K562 (cell line): ENCODE measurements at places on chromosomes 2 and 18. TPM values are rescaled to one million over a fixed set of nuclear protein-coding genes. Genes with fewer than 3 reads are reported as not detected.

Gene IMMT
- 138 and 150 TPM in 2 replicates for polyA plus RNA-seq

GRCh38 chr2:233252227-233252626 lies 754 bp downstream of the ATG16L1 start:
- H3K36me3 ChIP-seq, result peaks cover 37% of the 10 kb centered on the region; the same call in 2 of the 3 replicates
- peak overlapping the region; percentile 79 for H3K27ac ChIP-seq
- no peaks in the 10 kb centered on the region for H3K27me3 ChIP-seq
- no peaks in the 10 kb centered on the region for H3K4me1 ChIP-seq
- DNase-seq, result no peak

DNA sequence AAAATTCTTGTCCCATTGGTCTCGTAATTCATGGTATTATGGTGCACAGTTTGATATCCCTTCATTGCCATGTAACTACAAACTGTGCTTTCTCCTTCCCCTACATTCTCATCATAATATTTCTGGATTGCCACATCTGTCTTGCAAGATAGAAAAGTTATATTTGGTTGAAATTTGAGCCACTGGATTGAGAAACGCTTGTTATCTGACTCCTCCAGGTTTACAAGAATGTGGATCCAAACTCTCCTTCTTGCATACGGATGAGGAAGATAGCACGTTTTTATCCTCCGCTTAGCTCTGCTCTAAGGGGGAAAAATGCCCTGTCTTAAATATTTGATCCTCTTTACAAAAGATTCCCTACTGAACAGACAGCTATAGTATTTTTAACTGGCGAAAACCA lies 438.2 kb downstream of the TSN start:
- H3K4me3 ChIP-seq, result no peak overlapping the region
- no peaks in the 10 kb centered on the region for H3K4me1 ChIP-seq
- no peaks in the 10 kb centered on the region for H3K36me3 ChIP-seq
- DNase-seq, result peak; percentile 41
- H3K27ac ChIP-seq, result no peak overlapping the region

Gene MAP4K4
- 44.5 and 50.6 TPM in 2 replicates for polyA plus RNA-seq

- no peaks in the 10 kb centered on the region for H3K4me1 ChIP-seq
- H3K4me3 ChIP-seq, result no peak overlapping the region
- H3K27me3 ChIP-seq, result no peaks in the 10 kb centered on the region
- DNase-seq, result no peak
Observed at GRCh38 chr18:14577971-14578370, 34.6 kb upstream of the POTEC start.

- no peaks in the 10 kb centered on the region for H3K4me1 ChIP-seq
- no peak overlapping the region for H3K27ac ChIP-seq
- H3K27me3 ChIP-seq, result no peaks in the 10 kb centered on the region
- DNase-seq, result no peak
- peaks cover 57% of the 10 kb centered on the region for H3K36me3 ChIP-seq
Observed at GRCh38 chr2:15218423-15219086, 342.6 kb downstream of the NBAS start.

DNA sequence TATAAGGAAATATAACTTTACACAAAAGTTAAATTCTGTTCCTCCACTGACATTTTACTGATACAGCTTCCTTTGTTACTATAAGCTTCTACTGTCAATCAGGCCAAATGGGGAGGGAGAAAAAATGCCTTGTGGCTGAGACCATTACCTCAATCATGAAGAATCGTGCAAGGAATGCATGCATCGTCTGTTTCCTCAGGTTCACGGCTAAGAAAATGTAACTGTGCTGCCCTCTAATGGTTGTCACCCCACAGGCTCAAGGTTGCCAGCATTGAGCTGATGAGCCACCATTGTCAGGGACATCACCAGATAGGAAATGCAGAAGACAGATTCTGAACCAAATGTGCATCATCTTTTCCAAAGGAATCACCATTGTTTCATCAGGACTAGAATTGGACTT lies 426.9 kb downstream of the CDH2 start:
- DNase-seq, result no peak
- no peaks in the 10 kb centered on the region for H3K36me3 ChIP-seq
- H3K27ac ChIP-seq, result no peak overlapping the region
- no peak overlapping the region for H3K4me3 ChIP-seq
- no peaks in the 10 kb centered on the region for H3K27me3 ChIP-seq

Gene TANC1
- polyA plus RNA-seq, result 0.03 and 0.05 TPM in 2 replicates

DNA sequence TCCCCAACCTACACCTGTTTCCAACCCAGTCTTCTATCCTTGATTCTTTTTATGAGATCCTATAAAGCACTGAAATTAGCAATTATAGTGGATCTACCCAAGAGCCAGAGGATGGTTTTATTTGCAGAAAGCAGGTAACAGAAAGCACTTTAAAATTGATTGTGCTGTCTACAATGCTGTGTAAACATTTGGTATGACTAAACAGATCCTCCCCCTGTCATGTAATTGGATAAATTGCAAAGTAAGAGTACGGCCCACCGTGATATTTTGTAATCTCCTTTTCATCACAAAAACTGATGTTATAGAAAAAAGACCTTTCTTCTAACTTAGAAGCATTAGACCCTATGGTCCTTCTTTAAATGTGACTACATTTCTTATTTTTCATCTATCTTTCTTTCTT lies 11.3 kb upstream of the PPP3R1 start:
- no peak for DNase-seq
- no peaks in the 10 kb centered on the region for H3K27me3 ChIP-seq
- 0 out of 3 replicates have a peak, but pooled peaks cover 2% of the 10 kb centered on the region for H3K4me1 ChIP-seq
- H3K4me3 ChIP-seq, result no peak overlapping the region

DNA sequence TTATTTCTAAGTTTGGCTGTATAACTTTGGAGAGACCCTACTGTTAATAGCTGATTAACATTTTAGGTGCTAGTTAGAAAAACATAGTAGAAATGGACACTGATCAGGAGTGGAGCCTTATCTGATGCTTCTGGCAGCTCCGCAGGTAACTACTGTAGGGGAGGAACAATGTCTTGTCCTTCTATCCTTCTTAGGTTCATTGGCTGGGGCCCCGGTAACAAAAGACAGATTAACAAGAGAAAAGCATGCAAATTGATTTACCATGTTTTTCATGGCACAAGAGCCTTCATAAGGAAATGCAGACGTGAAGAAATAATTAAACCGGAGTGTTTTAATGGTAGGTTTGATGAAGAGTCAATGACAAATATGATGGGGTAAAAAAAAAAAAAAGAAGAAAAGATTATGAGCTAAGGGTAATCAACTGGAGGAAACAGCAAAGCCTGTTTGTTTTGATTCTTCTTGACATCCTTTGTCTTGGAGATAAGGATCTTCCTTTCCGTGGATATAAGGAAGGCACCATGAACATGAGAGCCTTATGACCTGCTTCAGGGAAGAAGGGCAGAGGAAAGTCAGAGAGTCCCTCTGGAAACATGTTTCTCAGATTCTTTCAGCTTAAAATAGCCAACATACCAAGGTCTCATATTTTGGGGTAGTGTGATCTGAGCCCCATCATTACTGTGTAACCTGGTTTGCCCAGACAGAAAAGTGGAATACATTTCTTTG lies 62.4 kb upstream of the GCFC2 start:
- no peak for DNase-seq
- H3K36me3 ChIP-seq, result no peaks in the 10 kb centered on the region
- H3K27ac ChIP-seq, result no peak overlapping the region
- no peak overlapping the region for H3K4me3 ChIP-seq
- H3K4me1 ChIP-seq, result no peaks in the 10 kb centered on the region
- H3K27me3 ChIP-seq, result no peaks in the 10 kb centered on the region; the same call in 2 of the 3 replicates

- DNase-seq, result no peak
- H3K36me3 ChIP-seq, result no peaks in the 10 kb centered on the region
- no peak overlapping the region for H3K4me3 ChIP-seq
- H3K4me1 ChIP-seq, result peaks cover 8% of the 10 kb centered on the region
- H3K27ac ChIP-seq, result peak overlapping the region; percentile 21; the same call in 1 of the 3 replicates
Observed at GRCh38 chr2:166411473-166412230, 35.9 kb upstream of the SCN9A start.

GRCh38 chr18:53402670-53403069 lies 821.8 kb downstream of the MBD2 start:
- no peak for DNase-seq
- no peaks in the 10 kb centered on the region for H3K36me3 ChIP-seq
- no peaks in the 10 kb centered on the region for H3K27me3 ChIP-seq
- H3K27ac ChIP-seq, result no peak overlapping the region
- H3K4me3 ChIP-seq, result no peak overlapping the region
- no peaks in the 10 kb centered on the region for H3K4me1 ChIP-seq

DNA sequence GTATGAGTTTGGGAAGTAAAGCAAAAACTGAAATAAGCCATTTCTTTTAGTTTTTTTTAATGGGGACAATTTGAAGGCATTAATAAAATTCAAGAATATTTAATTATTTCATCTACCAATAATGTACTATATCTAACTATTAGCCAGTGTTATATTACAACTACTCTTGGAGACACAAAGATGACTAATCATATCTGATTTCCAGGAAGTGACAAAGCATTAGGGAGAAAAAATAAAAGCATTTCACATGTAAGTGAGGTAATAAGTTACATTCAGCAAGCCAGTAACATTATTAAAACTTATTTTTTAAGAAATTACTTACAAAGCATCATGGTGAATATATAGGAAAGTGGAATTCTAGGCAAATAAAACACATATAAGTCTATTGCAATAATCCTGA lies 781.3 kb upstream of the NRXN1 start:
- no peak overlapping the region for H3K27ac ChIP-seq
- H3K27me3 ChIP-seq, result no peaks in the 10 kb centered on the region
- no peaks in the 10 kb centered on the region for H3K4me1 ChIP-seq
- no peak for DNase-seq
- no peak overlapping the region for H3K4me3 ChIP-seq

DNA sequence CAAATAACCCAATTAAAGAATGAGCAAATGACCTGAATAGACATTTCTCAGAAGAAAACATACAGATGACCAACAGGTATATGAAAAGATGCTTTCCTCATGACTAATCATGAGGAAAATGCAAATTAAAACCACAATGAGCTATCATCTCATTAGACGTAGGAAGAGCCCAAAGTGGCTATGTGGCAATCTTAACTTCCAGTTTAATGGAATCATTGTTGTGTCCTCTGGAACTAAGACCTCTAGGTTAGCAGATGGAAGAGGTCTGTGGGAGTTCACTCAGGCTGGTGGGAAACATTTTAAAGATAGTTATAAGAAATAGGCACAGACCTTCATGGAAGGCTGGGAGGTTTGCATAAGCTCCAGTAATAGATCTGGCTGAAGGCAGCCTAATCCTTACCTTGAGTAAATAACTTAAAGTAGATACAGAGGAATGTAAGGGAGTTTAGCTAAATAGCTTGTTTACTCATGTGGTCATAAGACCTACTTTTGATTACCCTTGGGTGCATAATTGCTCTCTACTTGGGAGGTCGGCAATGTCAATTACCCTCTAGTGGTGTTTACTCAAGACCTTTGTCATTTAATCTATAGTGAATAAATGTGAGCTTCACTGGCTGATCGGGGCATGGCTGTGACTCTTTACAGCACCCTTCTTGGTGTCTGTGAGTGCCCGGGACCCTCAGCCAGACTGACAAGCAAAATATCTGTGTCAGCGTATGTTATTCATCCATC lies 119.0 kb downstream of the GULP1 start:
- no peaks in the 10 kb centered on the region for H3K27me3 ChIP-seq
- DNase-seq, result no peak
- no peak overlapping the region for H3K27ac ChIP-seq

DNA sequence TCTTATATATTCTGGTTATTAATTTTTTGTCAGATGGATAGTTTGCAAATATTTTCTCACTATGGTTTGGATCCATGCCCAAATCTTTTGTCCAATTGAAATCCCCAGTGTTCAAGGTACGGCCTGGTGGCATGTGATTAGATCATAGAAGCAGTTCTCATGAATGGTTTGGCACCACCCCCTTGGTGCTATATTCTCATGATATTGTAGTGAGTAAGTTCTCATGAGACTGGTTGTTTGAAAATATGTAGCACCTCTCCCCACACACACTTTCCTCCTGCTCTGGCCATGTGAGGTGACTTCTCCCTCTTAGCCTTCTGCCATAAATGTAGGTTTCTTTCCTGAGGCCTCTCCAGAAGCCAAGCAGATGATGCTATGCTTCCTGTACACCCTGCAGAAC lies 107.7 kb upstream of the KYNU start:
- H3K4me3 ChIP-seq, result no peak overlapping the region
- no peaks in the 10 kb centered on the region for H3K27me3 ChIP-seq
- H3K36me3 ChIP-seq, result no peaks in the 10 kb centered on the region
- no peaks in the 10 kb centered on the region for H3K4me1 ChIP-seq

DNA sequence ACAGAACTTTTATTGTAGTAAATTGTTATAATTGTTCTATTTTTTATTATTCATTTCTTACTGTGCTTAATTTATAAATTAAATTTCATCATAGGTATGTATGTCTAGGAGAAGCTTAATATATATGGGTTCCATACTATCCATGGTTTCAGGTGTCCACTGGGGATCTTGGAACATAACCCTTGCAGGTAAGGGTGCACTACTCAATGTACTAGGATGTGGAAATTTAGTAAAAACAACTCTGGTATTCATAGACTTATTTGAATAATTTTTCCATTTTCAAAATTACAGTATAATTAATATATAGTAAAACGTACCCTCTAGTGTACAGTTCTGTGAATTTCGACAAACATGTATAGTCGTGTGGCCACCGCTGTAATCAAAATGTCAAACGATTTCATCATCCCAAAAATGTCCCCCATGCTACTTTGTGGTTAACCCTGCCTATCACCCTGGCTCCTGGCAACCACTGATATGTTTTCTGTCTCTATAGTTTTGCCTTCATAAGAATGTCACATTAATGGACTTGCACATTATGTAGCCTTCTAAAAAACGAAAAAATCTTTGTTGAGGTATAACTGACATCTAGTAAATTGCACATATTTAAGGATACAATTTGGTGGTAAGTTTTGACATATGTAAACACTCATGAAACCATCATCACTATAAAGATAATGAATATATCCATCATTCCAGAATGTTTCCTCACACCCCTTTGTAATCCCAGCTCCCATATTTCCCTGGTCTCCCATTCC lies 45.7 kb downstream of the ARL5A start:
- peaks cover 41% of the 10 kb centered on the region for H3K36me3 ChIP-seq
- DNase-seq, result peak; percentile 88
- H3K27me3 ChIP-seq, result no peaks in the 10 kb centered on the region

- no peak overlapping the region for H3K4me3 ChIP-seq
- H3K27ac ChIP-seq, result no peak overlapping the region
- no peaks in the 10 kb centered on the region for H3K4me1 ChIP-seq
- H3K27me3 ChIP-seq, result no peaks in the 10 kb centered on the region
- H3K36me3 ChIP-seq, result no peaks in the 10 kb centered on the region
- DNase-seq, result no peak
Observed at GRCh38 chr2:147222506-147222905, 622.3 kb upstream of the ACVR2A start.

DNA sequence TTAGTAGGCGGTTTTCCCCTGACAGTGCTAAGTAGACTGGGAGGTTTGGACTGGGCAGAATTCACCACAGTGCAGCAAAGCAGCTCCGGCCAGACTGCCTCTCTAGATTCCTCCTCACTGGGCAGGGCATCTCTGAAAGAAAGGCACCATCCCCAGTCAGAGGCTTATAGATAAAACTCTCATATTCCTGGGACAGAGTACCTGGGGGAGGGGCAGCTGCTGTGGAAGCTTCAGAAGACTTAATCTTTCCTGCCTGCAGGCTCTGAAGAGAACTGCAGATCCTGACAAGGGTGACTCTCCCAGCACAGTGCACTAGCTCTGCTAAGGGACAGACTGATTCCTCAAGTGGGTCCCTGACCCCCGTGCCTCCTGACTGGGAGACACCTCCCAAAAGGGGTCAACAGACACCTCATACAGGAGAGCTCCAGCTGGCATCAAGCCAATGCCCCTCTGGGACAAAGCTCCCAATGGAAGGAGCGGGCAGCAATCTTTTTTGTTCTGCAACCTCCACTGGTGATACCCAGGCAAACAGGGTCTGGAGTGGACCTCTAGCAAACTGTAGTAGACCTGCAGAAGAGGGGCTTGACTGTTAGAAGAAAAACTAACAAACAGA lies 266.8 kb upstream of the CRIM1 start:
- H3K4me1 ChIP-seq, result no peaks in the 10 kb centered on the region
- H3K27ac ChIP-seq, result no peak overlapping the region
- no peak overlapping the region for H3K4me3 ChIP-seq
- no peak for DNase-seq
- no peaks in the 10 kb centered on the region for H3K27me3 ChIP-seq
- H3K36me3 ChIP-seq, result no peaks in the 10 kb centered on the region

Gene KLHL30
- not detected in 2 replicates for polyA plus RNA-seq
